ENCODE measurements at places on chromosomes 7 and 10.

DNA sequence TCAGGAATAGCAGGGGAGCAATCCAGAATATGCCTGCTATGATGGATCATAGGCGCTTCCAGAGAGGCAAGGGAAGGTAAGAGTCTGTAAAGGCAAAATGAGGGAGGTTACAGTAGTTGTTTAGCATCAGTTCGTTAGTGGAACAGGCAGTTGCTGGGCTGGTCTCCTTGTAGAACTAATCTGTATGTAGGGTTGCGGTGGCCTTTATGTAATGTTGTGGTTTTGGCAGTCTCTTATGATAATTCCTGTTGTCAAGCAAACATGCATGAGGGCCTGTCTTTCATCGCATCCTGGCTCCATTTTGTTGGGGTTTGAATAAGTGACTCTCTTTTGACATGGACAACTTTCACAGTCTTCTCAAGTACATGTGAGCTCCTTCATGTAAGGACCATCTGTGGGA is 427.8 kb upstream of the LRGUK start:
- DNase-seq = no peak

DNA sequence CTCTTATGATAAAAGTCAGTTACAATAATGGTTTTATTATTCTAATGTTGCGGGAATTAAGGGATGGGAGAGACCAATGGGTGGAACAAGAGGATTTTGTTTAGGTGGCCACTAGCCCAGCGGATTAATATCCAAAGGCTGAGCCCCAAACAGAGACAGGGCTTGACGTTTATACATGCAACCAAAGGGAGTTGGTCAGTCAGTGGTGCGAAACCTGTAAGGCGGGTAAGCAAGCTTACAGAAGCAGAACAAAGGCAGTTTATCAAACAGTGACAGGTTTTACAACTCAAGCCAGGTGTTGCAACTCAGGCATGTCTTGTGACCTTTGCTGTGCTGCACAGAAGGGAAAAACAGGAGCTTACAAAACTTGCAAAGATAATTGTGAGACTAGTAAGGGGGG is 622.9 kb upstream of the MBL2 start:
- no peak for DNase-seq

DNA sequence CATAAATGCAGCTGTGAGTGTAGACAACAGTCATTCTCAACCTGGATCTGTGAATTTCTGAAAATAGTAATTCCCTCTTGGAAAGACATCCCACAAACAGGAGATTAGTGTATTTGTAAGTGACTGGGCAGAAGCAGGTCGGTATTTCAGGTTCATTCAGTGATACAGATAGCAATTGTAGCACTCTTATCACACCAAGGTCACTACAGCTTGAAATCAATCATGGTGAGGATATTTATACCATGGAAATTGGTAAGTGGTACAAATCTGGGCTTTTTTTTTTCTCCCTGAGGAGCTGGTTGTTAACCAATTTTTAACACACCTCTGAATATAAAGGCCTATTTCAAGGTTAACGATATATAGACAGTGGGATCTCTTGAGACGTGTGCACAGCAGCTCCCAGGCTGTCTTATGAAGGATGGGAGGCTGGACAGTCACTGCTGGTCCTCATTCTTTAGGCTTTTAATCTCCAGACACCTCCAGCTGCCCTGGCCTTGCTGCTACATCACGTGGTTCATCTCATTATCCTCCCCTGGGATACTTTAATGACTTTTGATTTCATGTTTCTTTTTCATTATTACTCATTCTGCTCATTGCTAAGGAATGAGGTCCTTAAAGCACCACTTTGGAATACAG is 87.1 kb downstream of the ITGA8 start:
- DNase-seq = no peak

DNA sequence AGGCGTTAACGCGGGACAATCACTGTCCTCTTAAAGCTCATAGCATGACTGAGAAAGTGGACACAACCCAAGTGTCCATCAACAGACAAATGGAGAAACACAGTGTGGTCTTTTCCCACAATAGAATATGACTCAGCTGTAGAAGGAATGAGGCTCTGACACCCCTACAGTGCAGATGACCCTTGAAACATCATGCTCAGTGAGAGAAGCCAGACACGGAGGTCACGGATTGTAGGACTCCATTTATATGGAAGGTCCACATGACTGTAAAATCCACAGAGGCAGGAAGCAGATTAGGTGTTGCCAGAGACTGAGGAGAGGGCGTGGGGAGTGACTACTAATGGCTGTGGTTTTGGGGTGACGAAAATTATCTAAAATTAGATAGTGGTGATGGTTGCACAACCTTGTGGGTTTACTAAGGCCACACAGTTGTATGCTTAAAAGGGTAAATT is 6.1 kb upstream of the NCAPG2 start:
- DNase-seq = no peak

DNA sequence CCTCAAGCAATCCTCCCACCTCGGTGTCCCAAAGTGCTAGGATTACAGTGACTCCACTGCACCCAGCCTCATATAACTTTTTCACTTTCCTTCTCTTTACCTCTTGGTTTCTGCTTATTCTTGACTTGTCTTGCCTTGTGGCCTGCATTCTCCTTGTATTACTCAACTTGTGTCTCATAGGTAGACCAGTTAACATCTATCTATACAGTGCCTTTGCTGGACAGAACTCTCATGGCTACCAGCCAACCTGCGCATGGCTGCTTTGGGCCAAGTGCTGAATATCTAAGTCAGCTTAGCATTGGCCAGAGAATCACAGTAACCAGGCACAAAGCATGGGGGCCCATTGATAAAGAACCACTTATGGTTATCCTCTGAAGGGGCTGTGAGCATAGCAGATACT is 42.6 kb upstream of the ZNRF2 start:
- no peak for DNase-seq

Measured in GM12892 (cell line).